ENCODE measurements at places on chromosomes 5 and 9.

DNA sequence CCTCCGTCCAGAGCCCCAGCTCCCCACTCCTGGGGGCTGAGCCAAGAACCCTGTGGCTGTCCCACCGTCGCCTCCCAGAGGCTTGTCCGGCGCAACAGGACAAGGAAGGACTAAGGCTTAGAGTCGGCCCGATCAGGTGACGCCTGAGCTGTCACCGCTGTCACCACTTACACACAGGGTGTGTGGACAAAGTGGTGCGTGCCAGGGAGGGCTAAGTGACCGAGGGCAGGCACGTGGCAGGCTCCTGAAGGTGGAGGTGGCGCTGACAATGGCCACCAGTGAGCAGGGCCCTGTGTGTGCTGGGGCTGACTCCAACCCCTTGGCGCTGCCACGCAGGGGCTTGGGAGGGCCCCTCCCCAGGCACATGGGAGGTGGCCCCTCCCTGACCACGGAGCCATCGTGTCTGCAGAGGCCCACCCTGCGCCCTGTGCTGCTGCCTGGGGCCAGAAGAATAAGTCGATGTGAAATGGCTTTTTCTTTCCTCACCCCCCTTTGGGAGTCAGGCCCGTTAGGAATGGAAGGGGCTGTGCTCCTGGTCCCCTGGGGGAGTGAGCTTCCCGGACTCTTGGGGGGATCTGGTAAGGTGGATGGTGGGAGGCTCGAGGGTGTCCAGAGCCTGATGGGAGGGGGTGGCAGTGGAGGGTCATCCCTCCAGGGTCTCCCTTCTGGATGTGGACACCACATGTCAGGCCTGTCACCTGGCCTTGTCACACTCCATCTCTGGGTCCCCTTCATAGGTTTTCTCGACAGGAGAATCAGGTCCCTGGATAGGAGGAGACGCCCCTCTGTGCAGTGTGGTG, 2.6 kb upstream of the GPSM1 start:
- no peak for DNase-seq

DNA sequence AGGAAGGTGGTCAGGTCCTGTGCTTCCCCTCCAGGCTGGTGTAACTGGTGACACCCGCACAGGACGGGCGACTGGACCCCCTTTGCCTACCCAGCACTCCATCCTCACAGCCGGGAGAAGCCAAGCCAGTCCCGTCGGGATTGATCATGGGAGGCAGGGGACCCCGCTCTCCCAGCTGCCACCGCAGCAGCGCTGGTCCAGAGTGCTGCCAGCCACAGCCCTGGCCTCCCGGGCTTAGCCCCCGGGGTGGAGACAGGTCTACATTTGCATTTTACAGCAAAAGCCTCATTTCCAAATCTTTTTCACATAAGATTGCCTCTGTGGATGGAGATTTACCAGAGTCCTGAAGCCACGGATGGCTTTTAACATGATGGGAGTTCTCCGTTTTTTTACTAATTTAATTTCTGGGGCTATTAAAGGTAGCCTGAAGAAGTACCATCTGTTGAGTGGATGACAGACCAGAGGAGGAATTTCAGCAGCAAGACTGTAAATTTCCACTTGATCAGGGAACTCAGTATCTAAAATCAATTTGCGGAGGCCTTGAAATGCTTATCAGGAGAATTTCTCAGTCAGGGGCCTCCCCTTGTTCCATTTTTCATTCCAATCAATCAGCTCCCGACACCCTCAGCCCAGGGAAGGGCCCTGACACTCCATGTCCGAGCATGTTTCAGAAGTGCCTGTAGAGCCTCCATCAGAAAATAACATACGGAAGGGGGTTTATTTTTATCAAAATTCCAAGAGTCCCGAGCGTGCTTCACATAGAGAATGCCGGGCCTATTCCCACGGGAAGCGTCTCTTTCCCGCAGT, 80.6 kb downstream of the OLFM1 start:
- no peak for DNase-seq

DNA sequence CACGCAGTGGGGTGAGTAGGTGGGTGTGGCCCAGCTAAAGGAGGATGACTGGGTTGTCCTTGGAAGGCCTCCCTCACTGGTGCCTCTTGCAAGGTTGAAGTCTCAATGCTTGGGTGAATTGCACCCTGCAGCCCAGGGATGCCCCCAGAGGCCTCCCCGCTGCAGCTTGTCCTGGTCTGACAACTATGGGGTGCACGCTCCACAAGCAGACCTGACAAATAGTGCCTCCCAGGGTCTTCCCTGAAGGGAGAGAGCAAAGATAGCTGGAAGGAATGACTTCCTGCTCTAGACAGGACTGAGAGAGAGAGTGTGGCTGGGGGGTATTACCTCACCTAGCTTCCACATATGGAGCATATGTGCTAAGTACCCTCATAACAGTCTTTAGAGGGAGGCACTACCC, 1.7 kb downstream of the PSD2 start:
- no peak for DNase-seq

GRCh38 chr5:93691997-93692396, 49.4 kb downstream of the POU5F2 start:
- DNase-seq, result no peak

- no peak for DNase-seq
Observed at GRCh38 chr9:8356406-8356805, 556.8 kb upstream of the DMAC1 start.

DNA sequence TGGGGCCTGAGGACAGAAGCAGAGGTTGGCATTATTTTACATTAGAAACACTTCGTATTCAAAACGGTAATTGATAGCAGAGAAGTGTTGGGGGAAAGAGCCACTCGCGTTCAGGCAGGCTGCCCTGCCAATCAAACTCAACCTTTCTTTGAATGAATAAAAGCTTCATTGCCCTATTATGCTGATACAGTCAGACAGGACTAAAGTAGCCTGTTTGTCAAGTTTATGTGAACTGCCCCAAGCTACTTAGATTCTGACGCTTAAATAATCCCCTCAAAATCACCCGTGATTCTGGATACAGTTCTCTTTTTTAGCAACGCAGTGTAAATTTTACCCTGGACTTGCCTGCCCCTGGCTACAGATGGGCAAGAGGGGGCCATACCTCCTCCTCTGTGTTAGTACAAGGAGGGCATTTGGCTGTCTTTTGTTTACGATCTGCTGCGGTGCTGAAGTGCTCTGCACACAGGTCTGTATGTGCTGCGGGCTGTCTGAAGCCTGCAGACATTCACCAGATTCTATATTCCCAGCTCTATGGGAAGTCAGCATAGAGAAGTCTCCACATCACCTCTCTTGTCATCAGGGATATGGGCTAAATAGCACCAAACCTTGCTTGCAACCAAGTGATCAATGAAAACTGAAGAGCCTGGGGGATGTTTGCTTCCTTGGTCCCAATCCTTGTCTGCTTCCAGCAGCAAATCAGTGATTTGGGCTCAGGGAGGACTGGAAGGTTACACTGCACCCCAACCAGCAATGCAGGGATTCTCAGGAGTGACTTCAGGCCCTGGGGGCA, 218.4 kb downstream of the EBF1 start:
- DNase-seq, result no peak

All from SW 1271 (cell line).